CD4-positive, alpha-beta T cell treated with Interleukin-15 for 4 hours (primary cell): ENCODE measurements at places on chromosomes 11 and 22.

DNA sequence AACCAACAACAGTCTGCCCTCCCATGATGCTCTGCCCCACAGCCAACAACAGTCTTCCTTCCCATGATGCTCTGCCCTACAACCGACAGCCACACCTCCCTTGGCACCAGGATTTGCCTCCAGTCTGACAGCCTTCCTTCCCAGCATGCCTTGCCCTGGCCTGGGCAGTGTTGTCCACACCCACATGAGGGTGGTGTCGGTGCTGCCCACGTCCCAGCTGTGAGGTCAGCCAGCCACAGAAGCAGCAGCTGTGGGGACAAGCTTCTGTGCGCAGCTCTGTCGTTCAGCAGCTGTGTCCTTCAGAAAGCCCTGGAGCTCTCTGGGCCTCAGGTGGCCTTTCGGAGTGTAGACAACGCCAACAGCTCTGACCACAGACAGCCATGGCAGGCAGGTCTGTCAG, 1378.9 kb downstream of the BRD1 start:
- no peak for DNase-seq

DNA sequence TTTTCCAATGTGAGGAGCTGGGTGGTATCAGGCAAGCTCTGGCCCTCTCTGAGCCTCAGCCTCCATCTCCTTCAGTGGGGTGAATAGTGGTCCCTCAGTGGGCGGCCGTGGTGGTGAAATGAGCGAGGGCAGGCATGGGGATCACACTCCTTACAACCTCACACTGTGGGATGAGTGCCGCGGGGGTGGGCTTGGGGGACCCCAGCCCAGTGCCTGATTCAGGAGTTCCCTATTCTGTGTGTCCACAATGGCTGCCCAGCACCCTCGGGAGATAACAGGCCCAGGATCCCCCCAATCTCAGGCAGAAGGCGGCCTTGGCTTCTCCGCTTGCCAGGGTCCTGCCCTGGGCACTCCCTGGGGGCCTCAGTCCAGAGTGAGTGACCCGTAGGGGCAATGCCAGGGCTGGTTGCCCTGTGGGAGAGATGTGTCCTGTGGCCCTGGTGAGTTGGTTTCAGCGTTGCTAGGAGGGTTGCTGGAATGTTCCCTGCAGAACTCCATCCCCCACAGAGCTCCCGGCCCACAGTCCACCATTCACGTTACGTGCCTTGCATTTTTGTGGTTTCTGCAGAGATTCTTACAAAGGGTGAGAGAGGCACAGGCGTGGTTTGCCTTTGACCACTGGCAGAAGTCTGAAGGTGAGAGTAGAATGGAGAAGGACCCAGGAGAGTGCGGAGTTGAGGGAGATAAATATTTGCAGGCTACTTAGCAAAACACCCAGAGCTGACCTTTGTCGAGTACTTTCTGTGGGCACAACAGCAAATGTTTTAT, 2.9 kb downstream of the ALDH3B1 start:
- no peak for DNase-seq

DNA sequence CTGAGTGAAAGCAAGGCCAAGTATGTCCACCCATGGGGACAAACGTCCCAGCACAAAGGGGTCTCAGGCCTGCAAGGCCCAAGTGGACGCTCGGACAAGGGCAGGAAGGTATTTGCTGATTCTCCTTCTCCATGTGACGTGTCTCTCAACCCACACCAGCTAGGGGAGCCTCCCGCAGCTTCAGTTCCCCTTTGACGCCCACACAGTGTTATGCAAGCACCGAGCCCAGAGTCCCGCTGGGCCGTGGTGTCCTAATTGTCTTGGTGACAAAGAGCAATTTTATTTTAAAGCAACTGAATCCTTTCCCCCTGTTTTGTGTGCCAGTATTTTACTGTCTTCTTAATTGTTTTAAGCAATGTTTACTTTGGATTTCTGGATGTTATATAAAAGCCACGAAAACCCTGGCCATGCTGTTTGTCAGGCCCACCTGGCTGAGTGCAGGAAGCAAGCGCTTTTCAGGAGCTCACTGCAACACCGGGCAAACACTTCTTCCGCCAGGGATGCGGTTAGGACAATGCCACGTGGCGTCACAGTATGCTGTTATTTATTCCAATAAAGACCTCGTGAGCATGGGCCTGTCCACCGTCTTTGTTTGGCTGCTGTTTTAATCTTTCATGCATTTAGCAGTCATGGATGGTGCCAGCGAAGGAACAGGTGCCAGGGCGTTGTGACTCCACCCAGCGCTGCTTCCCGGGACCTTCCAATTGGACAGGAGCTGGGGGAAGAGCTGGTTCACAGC, 8.2 kb upstream of the PARVG start:
- peak; percentile 6 for DNase-seq

DNA sequence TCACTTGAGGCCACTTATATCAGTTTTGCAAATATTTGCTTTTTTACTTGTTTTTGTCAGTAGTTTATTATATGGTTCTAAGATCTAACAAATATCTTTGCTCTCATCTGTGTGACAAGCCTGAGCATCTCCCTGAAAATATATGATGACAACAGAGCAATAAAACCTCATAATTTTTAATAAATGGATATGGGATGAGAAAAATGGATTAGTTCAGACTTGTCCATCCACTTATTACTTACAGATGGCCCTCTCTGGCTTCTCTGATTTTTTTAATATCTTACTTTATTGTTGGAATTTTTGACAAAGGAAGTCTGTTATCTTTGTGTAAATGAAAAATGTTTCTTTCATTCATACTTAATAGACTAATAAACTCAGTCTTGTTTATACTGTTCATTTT, 491.4 kb upstream of the RAG2 start:
- DNase-seq = no peak

DNA sequence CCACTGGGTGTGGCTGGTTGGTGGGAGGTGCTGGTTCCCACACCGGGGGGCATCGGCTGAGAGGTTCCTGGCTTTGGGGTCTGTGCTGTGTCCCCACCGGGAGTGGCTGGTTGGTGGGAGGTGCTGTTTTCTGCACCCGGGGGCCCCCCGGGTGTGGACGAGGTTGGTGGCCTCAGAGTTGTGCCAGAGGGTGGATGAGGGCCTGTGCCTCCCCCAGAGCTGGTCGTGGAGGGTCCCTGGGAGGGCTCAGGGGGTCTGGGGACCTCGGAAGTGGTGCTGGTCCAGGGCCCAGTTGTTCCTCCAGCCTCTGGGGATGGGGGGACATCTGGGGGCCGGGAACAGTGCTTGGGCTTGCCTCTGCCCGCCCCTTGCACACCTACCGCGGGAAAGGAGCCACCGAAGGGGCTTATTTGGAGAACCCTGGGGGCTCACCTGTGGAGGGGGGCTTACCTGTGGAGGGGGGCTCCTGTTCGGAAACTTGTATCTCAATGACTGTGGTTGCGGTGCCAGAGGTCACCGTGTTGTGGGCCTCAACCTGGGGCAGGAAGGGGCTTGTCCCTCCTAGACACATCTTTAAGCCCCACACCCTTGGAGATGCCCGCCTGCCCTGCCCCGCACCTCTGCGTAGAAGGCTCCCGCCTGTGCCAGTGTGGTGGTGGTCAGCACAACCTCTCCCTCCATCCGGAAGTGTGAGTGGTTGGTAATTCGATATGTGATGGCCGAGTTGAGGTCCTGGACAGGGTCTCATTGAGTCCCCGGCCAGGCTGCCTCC, 3.3 kb upstream of the IRF7 start:
- no peak for DNase-seq

DNA sequence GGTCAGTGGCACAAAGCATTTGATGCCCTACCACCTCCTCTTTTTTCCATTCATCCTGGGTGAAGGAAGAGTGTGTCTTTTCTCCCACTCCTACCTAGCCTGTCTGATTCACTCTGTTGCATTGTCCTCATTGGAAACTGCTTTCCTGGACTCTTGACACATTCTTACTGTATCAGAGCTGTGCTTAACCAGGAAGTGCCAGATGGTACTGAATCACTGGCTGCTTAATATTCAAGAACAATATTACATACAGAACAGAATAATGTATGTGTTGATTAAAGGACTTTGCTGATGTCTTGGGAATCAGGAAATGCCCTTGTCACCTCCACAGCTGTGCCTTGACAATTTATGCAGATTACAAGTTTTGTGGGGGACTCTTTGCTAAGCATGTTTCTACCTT, 44.4 kb downstream of the SVIP start:
- no peak for DNase-seq

GRCh38 chr11:205221-206001, 1.8 kb downstream of the BET1L start:
- no peak for DNase-seq

GRCh38 chr11:112519751-112520150, 259.1 kb upstream of the PLET1 start:
- no peak for DNase-seq

DNA sequence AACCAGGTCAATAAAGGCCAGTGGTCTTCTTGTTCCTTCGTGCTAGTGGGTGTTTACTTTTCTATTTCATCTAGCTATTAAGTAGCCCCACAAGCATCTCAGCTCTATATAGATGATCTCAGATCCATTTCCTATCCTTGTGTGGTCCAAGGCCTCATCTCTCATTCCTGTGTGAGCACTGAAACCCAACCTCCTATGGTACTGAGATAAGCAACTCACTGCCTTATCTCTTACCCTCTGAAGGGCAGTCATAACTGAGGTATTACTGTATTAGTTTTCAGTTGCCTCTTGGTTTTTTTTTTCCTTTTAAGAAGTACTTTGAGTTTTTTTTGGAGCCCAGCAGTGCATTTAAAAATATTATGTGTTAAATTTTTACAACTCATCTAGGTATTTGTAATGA, 28.3 kb downstream of the ACER3 start:
- no peak for DNase-seq

DNA sequence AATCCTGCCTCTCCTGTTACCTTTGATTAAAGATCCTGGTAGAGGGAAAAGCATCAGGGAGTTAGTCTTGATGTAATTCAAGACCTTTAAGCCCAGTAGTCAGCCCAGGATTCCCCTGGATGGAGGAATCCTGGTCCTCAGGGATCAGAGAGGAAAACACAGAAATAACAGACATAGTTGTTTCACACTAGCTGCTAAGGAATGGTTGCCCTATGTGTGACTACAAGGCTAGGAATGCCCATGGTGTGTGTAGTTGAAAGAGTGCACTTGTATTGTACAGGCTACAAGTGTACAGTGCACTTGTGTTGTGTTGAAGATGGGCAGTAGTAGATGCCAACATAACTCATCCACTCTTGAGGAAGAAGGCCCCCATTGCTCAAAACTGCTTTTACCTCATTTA, 226.8 kb downstream of the AASDHPPT start:
- no peak for DNase-seq

DNA sequence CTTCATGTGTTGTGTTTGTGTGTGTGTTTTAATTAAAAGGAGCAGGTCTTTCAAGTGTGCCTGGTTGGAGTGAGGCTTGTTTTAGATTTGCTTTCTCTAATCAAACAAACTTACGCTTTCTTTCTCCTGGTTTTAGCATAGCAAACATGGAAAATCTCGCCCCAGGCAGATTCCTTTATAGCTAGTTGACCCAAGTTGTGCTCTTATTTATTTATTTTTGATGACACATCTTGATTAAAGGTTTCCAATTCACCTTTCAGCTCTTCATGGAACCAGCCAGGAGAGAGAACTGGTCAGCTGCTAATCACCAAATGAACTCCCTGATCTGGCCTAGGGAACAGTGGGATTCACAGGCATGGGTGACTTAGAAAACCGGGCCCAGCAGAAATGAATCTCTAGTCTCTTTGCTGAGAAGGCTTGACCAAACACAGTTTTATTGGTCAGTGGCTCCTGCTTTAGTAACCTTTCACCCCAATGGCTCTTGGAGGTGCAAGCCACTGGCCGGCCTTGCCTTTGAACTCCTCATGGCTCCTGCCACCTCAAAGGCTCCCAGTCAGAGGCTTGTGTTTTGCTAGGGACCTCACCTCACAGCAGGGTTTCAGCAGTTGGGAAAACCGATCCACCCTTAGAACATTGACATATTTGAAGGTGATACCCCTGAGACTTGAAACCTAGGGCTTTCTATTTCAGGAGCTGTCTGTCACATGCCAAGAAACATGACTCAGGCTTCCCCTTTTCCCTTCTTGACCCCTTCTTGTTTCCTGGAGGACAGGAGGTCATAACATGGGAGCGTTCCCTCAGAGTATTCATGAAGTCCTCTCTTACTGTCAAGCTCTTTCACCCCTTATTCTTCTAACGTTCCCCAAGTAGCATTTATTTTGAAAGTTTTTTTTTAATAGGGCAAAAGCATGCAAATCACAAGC, 48.8 kb downstream of the EXT2 start:
- DNase-seq = no peak

GRCh38 chr11:108084811-108085210, 36.6 kb upstream of the ACAT1 start:
- no peak for DNase-seq

DNA sequence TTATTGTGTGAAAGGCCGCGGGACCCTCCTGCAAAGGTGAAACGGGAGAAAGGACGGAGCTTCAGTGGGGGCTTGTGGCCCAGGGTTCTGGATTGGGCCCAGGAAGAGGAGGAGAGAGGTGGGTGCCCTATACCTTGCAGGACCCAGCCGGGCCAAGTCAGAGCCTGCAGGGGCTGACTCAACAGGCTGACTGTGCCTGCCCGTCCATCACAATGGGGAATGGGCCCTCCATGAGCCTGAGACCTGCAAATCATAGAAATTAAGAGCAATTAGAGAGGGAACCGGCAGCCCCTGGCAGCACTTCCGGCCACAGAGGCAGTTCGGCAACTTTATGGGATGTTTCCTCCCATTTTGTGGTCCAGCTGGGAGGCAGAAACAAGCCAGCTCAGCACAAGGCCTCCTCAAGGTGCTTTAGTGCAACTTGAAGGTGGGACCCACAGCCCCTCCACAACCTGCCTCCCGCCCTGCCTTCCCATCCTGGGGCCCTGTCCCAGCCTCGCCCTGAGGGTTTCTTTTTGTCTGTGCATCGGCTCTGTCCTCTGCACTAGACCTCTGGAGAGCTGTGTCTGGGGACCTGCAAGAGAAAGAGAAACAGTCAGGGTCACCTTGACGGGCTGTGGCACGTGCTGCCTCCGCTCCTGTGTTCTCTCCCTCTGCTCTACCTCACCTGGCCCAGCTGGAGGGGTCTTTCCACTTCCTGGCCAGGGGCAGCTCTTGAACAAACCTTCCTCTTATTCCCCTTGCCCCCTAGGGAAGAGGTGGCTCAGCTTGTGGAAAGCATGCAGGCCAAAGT, 19.1 kb upstream of the NECTIN1 start:
- no peak for DNase-seq

- no peak for DNase-seq
Observed at GRCh38 chr11:100902454-100903141, 215.5 kb downstream of the ARHGAP42 start.

DNA sequence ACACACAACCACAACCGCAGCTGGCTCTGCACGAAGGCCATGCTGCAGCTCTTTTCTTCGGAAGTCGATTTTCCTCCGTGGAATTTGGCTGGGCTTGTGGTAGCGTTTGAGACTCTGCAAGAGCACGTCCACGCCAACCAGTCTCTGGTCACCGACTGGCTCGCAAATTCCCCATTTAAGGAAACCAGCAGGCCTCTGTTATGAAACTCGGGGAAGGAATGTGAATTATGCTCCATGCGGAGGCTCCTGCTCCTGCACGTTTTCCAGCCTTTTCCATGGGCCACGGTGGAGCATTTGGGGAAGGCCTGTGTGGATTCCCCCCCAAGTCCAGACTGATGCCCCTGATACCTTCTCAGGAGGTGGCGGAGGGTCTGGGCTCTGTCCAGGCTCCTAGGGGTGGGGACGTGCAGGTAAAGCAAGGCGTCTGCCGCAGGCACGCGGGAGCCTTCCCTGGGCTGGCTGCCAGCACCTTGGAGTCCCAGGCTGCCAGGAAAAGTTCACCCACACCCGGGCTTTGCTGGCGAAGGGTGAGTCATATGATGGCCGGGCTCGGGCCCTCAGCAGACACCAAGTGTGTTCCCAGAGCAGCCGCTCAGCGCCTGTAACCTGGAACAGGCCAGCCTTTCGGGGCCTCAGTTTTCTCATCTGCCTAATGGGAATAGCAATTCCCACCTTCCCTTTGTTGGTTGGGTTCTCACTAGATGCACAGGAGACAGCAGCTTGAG, 41.9 kb downstream of the LRP5 start:
- DNase-seq = no peak

GRCh38 chr11:3969613-3970012, 114.1 kb downstream of the STIM1 start:
- no peak for DNase-seq
